CD4-positive, alpha-beta T cell treated with Interleukin-21 for 1 hour (primary cell): ENCODE measurements at places on chromosomes 4 and X.
A peak's percentile ranks its signal among the peaks of the same experiment; 100 is the strongest.

DNA sequence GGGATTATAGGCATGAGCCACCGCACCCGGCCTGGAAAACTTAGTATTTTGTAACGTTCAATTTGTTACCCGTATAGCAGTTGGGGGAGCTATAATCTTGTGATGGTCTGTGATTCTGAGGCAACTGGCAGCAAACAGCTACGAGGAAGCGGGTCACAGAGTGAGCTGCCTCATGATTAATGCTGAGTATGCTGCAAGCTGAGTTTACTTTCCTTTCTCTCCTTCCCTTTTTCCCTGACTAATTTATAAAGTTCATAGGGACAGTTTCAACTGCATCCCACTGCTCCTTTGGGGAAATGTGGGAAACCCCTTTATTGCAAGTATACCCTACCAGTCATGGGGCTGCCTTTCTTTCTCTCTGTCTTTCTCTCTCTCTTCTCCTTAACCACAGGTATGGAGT lies 17.7 kb upstream of the ELOVL6 start:
- DNase-seq, result no peak

GRCh38 chr4:74934888-74935287 lies 2.0 kb downstream of the PARM1 start:
- no peak for DNase-seq

GRCh38 chr4:137700072-137700471 lies 167.8 kb upstream of the PCDH18 start:
- DNase-seq, result no peak

DNA sequence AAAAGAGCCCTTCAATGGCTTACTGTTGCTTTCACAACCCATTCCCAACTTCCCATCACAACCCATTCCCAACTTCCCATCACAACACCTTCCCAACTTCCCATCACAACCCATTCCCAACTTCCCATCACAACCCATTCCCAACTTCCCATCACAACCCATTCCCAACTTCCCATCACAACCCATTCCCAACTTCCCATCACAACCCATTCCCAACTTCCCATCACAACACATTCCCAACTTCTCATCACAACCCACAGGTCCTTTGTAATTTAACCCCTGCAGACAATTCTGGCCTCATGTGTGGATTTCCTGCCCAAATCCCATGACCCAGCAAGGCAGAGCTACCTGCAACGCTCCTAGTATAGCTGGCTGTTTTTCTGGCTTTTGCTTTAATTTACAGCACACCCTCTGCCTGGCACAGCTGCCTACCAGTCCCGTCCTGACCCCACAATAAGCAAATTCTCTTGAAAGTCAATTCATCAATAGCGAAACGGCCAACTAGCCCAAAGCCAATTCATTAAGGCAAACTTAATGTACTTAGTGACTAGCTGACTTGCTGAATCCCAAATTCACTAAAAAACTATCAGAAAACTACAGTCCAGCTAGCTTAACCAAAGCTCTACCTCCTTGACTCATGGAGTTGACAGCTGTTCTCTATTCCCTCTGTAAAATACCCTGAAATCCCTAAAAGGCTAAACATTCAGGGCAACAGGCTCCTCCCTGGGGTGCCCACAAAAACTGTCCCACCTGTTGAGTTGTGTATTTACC lies 75.6 kb downstream of the AFAP1 start:
- peak; percentile 30 for DNase-seq

- no peak for DNase-seq
Observed at GRCh38 chrX:108417257-108417656, 21.0 kb downstream of the COL4A6 start.

DNA sequence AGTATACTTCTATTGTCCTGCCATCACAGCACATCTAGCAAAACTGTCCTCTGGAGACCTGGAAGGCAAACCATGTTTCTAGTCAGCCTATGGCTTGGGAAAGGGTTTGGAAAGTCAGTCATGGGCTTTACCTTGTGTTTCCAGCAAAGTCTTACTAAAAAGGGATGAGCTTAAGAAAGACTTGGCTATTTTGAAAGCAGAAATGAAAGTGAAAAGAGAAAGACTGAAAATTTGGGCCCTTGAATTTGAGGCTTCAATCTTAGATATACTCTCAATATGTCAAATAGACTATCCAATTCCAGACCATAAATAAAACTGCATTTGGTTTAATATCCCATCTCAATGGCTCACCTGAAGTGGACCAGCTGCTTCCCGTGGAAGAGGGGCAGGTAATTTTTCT lies 127.9 kb downstream of the ZNF330 start:
- DNase-seq, result no peak

DNA sequence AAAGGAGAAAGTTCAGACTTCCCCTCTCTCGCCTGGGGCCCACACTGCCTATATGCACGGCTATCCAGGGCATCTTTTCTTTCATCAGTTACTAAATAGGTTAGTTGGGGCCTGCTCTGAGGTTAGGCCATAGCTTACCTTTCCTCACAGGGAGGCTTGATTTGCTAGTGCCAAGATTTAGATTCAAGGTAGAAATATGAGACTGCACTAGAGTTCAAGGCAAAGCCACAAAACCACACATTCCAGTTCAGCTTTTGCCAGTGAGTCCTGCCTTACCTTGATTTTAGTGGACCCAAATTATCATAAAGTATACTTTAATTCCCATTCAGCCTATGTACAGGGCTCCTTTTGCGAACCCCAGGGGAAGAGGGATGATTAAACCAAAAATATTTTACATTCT lies 762.8 kb downstream of the PDHA2 start:
- DNase-seq, result no peak

- no peak for DNase-seq
Observed at GRCh38 chr4:13918110-13918509, 290.6 kb upstream of the BOD1L1 start.

DNA sequence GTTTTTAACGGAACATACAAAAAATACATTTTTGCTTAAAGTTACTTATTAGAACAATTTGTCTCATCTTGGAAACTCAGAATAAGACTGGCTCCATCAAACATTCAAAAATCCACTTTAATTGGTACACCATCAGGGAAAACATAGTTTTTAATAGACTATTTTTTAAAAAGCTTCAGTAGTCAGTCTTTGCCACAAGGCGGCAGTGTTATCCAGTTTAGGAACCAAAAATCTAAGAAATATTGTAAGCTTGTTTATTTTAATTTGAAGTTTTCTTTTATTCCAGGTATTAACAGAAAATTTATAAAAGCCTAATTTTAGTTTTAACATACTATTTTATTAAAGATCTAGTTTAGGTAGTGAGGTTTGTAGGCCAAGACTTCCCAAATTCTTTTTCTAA lies 107.7 kb downstream of the APOOL start:
- DNase-seq, result no peak

DNA sequence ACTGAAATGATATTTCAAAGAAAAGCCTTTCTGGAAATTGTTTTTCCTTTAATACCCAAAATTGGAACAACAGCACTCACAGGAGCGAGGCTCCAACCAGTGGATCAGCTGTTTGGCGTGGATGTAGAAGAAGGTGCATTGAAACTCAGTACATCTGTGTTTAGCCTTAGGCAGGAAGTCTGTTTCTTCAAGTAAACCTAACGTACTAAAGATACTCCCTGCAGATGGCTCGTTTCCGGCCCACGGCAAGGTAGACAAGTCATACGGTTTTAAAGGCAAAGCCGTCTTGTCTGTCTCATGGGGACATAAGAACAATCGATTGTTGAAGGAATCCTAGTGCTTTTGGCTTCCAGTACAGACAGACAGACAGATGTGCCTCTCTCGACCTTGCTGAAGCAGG lies 50.0 kb upstream of the CLCN4 start:
- peak; percentile 60 for DNase-seq

GRCh38 chrX:12494400-12495138 lies 296.6 kb upstream of the PRPS2 start:
- DNase-seq, result no peak

DNA sequence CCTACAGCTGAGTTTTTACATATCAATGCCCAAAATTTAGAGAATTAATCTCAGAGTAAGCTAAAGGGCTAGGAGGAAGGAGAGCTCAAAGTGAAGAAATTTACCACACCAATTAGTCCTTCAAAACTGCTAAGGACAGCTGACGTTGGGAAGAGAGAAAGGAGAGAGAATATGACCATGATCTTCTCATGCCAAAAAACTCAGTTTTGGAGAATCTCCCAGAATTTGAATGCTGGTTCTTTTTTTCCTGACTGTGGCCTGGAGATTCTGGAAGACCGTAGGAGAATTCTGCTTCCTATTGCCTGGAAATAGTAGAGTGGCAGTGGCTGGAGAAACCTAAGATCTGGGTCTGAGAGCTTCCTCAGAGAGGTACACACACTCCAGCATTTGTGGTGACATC lies 834.4 kb upstream of the SLIT2 start:
- no peak for DNase-seq

DNA sequence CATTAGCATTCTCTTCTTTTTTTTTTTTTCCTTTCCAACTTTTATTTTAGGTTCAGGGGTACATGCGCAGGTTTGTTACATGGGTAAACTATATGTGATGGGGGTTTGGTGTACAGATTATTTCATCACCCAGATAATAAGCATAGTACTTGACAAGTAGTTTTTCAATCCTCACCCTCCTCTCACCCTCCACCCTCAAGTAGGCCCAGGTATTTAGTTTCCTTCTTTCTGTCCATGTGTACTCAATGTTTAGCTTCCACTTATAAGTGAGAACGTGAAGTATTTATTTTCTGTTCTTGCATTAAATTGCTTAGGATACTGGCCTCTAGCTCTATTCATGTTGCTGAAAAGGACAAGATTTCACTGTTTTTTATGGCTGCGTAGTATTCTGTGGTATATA lies 140.8 kb upstream of the PGRMC2 start:
- DNase-seq, result no peak

DNA sequence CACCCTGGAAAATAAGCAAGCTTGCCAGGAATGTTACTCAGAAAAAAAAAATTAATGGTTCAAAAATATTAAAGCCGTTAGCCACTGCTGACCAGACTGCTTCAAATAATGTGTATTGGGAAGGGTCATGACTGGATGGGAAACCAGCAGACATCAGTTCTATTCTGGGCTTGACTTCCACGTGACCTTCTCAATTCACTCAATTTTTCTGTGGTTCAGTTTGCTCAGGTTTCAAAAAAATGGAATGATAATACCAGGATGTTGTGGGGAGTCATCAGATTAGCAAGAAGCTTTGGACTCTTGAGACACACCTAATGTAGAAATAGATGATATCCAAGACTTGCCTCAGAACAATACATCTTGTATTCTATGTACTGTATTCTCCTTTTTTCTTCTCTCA lies 541.9 kb upstream of the BOD1L1 start:
- no peak for DNase-seq

DNA sequence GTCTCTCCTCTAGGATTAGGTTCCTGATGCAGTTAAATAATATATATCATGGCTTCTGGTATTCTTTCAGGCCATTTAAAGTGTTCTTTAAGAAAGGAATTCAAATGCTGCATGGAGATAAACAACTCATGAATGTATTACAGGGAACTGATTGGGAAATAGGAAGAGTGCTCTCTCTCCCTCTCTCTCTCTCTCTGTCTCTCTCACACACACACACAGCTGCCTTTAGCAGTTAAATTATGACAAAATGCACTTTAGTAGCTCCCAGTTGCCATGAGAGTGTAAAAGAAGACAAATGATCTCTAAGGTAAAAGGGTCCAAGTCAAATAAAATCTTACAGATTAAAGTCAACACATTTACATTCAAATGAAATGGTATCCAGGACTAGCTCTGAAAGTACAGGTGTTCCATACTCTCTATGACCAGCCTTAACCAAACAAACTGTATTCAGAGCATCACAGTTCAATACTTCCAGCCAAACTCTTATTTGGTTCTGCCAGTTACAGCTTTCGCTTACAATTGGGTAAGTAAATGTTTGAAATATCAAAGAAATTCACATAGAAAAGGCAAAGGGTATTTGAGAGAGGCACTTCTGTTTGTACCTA lies 94.7 kb upstream of the CXXC4 start:
- no peak for DNase-seq

- peak; percentile 16 for DNase-seq
Observed at GRCh38 chrX:9336456-9336855, 128.4 kb upstream of the TBL1X start.

GRCh38 chrX:19715711-19716638 lies 171.4 kb downstream of the SH3KBP1 start:
- DNase-seq, result no peak

- DNase-seq, result no peak
Observed at GRCh38 chrX:130915302-130915701, 12.3 kb upstream of the ENOX2 start.

DNA sequence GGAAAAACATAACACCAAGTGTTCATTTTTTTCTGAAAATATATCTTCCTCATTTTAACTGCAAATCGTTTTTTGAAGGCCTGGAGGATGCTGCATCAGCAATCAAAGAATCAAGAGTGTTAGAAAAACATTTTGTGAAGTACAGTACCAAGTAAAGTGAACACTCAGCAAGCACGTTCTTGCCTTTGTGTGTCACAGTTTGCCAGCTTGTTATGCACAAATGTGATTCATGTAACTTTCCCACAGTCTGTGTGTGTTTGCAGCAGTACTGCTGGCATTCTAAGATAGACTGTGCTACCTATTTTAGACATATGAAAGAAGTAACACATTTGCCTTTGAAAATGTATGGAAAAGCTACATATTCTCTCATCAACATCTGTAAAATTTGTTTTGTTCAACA lies 1617.7 kb downstream of the RPA4 start:
- no peak for DNase-seq

DNA sequence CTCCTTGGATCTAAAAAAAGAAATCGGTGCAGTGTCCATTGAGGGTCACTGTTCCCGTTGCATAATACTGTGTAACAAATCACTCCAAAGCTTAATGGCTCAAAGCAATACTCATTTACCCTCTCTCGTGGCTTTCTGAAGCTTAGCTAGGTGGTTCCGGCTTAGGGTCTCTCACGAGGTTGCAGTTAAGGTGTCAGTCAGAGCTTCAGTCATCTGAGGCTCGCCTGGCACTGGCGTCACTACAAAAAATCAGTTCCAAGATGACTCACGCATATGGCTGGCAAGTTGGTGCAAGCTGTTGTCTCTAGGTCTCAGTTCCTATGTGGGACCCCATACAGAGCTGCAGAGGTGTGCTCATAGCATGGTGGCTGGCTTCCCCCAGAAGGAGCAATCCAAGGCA lies 91.0 kb downstream of the BEND2 start:
- no peak for DNase-seq

GRCh38 chr4:13484749-13485221 lies 645 bp upstream of the RAB28 start:
- peak; percentile 73 for DNase-seq

DNA sequence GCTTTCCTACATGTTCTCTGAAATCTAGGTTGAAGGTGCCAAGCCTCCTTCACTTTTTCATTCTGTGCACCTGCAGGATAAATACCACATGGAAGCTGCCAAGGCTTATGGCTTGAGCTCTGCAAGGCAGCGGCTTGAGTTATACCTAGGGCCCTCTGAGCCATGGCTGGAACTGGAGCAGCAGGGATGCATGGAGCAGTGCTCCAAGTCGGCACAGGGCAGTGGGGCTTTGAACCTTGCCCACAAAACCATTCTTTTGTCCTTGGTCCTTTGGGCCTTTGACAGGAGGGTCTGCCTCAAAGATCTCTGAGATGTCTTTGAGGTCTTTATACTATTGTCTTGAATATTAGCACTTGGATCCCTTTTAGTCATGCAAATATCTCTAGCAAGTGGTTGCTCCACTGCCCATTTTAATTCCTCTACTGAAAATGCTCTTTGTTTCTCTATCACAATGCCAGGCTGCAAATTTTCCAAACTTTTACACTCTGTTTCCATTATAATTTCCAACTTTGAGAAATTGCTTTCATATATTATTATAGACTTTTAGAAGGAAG lies 536.2 kb upstream of the KLHL4 start:
- DNase-seq, result no peak
